ENCODE measurements at places on chromosomes 3 and 15. TPM values are rescaled to one million over a fixed set of nuclear protein-coding genes. Genes with fewer than 3 reads are reported as not detected.

CLDN1 gene
- not detected for total RNA-seq

TTBK2 gene
- total RNA-seq: 19.3 TPM

CCR9 gene
- 25.0 TPM for total RNA-seq

ANKUB1 gene
- not detected for total RNA-seq

CPNE4 gene
- total RNA-seq: not detected

CP gene
- total RNA-seq: not detected

SPATA12 gene
- not detected for total RNA-seq

TICRR gene
- total RNA-seq: 0.11 TPM

SLC9C1 gene
- total RNA-seq: not detected

RAB11A gene
- total RNA-seq: 85.9 TPM

EFCC1 gene
- total RNA-seq: 0.24 TPM

CCR2 gene
- 0.67 TPM for total RNA-seq

GOLGA8T gene
- not detected for total RNA-seq

IMPG2 gene
- 0.27 TPM for total RNA-seq

CCDC39 gene
- total RNA-seq: not detected

BFSP2 gene
- total RNA-seq: not detected

DNA sequence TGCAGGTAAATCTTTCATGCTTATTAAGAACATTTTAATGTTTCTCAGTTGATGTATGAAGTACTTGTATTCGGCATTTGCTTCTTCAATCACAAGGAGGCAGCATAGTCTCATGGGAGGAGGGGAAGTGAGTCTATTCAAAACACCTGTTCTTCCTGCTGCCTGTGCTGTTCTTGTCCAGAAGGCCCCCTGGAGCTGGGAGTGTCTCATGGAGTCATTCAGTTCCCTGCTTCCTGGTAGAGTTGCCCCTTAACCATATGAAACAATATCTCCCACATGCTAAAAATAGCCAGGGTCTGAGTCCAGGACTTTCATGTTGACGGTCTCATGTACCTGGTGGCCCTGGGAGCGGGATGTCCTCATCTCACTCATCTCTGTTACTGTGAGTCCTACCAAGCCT lies 15.5 kb upstream of the PPP1R2 start:
- DNase-seq: no peak

- DNase-seq: no peak
These were observed 98.2 kb downstream of the ANXA2 start for GRCh38 chr15:60299452-60300047.

GRCh38 chr15:64857421-64857820 lies 15.7 kb downstream of the PLEKHO2 start:
- DNase-seq: no peak

DNA sequence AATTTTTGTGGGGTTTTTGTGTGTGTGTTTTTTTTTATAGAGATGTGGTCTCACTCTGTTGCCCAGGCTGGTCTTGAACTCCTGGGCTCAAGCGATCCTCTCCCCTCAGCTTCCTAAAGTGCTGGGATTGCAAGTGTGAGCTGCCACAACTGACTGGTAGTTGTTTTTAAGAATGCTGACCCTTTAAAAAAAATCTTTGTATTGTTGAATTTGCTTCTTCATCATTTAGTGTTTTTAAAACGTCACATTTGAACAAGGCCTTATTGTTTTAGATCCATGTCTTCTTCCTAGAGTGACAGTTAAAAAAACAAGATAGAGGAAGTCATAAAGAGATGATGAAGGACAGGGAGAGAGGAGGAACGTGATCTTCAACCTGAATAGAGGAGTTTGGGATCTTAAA lies 24.1 kb downstream of the GJD2 start:
- no peak for DNase-seq

DNA sequence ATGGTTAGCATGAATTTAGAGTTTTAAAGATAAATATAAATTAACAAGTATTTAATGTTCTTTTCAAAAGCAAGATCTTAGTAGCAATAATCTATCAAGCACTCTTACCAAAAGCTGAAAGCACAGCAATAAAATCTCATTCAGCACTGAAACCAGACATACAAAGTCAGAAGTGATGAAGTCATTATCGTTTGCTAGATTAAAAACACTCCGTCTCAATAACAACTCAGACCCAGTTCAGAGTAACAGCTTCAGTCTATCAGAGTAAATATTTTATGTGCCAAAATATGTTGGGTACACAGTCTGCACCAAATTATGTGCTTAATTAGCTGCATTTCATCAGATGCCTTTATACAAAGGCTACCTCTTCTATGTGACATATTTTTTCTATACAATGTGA lies 41.6 kb downstream of the CPA3 start:
- DNase-seq: no peak

DNA sequence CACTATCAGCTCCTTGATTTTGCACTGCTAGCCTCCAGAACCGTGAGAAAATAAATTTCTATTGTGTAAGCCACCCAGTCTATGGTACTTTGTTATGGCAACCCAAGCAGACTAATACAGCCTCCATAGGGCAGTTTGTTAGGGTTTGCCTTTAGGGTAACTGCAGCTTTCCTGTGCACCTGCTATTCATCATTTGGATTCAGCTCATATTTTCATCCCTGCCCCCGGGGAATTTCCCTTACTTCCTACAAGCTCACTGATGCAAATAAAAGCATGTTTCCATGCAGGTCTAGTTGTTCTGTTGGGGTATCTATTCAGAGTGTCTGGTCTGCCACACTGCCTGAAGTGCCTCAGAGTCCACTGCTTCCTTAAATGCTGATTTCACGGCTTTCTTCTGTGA lies 48.6 kb upstream of the ATOSA start:
- no peak for DNase-seq

DNA sequence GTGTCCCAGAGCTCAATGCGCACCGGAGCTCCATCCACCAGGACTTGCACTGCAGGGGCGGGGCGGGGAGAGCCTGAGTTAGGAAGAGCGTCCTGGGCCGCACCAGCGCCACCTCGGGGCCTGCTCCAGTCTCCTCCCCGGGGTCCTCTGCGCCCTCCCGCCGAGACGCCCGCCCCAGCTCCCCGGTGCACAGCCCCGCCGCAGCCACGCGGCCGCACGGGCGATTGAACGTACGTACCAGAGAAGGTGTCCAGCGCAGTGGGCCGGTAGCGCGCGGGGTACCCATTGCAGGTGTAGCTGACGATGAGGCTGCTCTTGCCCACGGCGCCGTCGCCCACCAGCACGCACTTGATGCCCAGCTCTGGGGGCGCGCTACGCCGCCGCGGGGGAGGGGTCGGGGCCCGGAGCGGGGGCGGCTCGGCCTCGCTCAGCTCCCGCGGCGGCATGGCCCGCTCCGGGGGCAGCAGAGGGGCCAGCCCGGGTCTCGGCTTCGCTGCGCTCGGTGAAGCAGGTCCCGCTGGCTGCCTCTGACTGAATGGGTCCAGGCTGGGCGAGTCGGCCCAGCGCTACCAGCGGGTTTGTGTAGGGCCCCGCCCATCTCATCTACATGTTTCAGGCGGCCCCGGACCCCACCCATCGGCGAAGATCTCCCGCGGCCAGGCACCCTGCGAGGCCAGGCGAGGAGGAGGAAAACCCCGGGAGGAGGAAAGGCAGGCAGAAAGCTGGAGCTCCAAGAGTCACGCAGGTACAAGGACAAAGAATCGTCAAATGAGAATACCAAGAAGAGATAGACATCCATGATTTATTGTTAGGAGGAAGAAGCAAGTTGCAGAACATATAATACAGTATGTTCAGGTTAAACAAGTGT lies at the start of gene RHOV:
Gene RHOV, minus strand, starts transcription at position 541 of the 868 bp plus-strand sequence. Its CDS starts 95 bp downstream, at position 446.
- peak; percentile 36 for DNase-seq

- no peak for DNase-seq
These were observed 24.0 kb downstream of the ZNF148 start for GRCh38 chr3:125351152-125351551.

- DNase-seq: no peak
These were observed 64.9 kb upstream of the SUCLG2 start for GRCh38 chr3:67719333-67719732.

DNA sequence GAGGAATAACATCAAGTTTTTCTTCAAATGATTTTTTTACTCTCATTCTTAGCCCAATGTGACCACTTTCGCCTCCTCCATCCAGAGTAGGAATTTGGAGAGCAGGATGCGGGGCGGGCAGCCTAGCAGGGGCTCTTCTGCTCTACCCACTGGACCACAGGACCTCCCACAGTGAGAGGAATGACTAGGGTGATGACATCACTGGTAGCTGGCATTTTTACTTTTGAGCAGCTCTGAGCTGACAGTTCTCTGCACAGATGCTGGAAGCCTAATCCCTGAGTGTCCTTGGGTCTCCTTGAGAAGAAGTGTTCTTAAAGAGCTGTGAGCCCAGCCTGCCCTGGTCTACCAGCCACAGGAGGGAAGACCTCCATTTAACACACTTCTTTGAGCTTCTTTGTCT lies 1.4 kb upstream of the HCN4 start:
- DNase-seq: no peak

- no peak for DNase-seq
These were observed 419.9 kb upstream of the RARB start for GRCh38 chr3:25007974-25008658.

DNA sequence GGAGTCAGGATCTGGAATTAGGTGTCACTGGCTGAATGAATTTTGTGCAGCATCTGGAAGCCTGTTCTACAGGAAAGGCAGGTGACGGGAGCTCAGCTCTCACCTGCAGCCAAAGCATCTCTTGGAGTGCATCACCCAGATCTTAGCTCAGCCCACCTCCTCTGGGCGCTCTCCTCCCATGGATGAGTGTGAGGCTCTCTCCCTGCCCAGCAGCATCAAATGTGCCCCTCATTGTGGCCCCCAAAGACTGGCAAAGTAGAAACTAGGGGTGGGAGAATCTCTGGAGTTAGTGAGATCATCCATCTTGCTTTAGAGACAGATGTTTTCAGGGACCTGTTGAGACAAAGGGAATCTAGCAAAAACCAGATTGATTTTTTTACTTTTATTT lies 68.7 kb downstream of the SENP2 start:
- DNase-seq: no peak

DNA sequence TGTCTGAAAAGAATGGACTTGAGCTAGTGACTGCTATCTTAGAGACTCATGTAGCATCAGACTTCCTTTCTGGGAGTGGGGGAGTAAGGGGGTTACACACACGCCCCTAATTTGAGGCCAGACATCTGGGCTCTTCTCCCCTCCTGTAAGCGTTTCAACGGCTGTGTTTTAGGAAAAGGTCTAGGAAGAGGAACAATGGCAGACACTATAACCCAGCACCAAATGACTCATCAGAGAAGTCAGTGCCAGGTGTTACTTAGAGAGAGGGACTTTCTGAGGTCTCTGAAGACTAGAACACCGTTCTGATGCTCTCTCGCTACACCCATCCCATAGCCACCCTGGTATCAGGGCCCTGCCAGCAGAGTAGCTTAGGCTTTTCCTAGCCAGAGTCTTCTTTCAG lies 65.5 kb downstream of the SSUH2 start:
- no peak for DNase-seq

DNA sequence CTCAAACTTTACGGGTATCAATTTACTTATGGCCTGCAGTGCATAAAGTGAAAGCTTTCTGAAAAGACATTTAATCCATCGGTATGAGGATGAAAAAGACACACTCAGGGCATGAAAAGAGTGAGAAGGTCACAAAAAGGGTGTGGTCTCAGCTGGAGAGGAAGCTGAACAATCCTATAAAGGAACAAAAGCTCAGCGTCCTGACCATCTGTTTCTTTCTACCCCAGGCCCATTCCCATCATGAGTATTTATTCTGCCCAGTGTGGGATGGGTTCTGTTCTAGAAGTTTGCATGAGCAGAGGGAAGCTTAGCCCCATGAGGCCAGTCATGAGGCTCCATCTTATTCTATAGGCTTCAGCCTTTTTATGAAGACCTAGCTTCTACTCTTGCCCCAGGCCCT lies 144.6 kb downstream of the LPP start:
- DNase-seq: no peak

GRCh38 chr3:58679974-58680666 lies 13.5 kb upstream of the FAM3D start:
- DNase-seq: no peak

DNA sequence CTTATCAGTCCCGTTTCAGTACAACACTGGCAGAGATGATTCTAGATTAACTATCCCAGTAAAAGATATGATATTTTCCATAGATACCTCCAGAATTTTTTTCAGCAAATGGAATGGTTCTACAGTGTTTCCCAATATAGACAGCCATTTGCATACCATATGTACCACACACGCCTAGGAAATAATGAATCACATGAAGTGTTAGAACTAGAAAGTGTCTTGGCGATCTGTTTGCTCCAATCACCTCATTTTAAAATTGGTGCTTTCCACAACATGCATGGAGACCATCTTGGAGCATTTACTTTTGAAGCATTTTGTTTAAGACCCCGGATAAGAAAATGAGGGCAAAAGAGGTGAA lies 2.0 kb downstream of the C2CD4A start:
- DNase-seq: no peak

GRCh38 chr15:39153058-39153714 lies 427.7 kb upstream of the THBS1 start:
- no peak for DNase-seq

- no peak for DNase-seq
These were observed 254.1 kb downstream of the UACA start for GRCh38 chr15:70509282-70509662.

- DNase-seq: no peak
These were observed 775 bp upstream of the CCDC39 start for GRCh38 chr3:180680097-180680430.

DNA sequence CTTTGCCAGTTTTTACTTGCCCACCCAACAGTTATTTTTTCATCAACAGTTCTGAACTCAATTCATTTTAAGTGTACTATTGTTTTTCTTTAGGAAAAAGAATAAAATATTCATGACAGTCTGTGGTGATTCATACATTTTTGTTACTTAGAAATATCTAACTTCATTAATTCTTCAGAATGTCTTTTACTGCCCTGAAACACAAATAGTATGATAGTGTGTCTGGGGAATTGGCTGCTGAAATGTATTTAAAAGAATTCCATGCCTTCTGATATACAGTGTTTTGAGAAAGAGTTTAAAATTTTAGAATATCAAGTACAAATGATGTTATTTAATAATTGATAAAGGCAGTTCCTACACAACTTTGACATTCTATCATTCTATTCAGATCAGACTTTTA lies 854.1 kb downstream of the NAALADL2 start:
- DNase-seq: no peak

GRCh38 chr15:62578960-62579359 lies 413.9 kb upstream of the C2CD4B start:
- DNase-seq: no peak

- no peak for DNase-seq
These were observed 957.8 kb downstream of the ROBO1 start for GRCh38 chr3:78809966-78810365.

GRCh38 chr15:51752888-51753287 lies 1.5 kb downstream of the TMOD2 start:
- DNase-seq: no peak

DNA sequence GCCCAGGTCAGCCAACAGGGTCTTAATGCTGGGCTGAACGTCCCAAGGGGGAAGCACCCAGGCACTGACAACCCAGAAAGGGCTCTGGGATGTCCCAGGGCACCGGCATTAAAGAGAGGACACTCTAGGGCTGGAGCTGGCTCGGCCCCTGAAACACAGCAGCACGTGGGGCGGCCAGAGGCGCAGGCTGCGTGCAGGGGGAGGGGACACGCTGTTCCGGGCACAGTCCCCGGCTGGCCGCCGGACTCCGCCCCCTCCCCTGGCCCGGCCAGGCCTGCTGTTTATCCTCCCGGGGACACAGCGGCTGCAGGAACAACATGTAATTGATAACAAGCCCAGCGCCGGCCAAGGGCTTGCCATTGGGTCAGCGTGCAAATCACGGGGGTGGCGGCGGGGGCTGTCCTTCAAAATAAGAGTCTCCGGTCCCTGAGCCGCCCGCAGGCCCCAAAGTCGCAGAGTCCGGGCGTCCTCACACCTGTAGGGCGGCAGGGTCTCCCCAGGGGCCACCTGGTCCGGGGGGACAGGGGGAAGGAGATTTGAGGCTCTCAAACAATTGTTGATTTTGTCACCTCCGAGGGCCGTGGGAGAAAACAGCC lies 1.3 kb downstream of the KLF15 start:
- no peak for DNase-seq

GRCh38 chr15:32834156-32834555 lies 116.4 kb downstream of the GREM1 start:
- no peak for DNase-seq

All from CD8-positive, alpha-beta T cell (primary cell).